ENCODE measurements at places on chromosomes 5 and 9. TPM values are rescaled to one million over a fixed set of nuclear protein-coding genes. Genes with fewer than 3 reads are reported as not detected.
A peak's percentile ranks its signal among the peaks of the same experiment; 100 is the strongest.

The PCDHB10 gene
- 5.3 TPM for total RNA-seq

The SRP19 gene
- total RNA-seq, result 21.2 TPM

DNA sequence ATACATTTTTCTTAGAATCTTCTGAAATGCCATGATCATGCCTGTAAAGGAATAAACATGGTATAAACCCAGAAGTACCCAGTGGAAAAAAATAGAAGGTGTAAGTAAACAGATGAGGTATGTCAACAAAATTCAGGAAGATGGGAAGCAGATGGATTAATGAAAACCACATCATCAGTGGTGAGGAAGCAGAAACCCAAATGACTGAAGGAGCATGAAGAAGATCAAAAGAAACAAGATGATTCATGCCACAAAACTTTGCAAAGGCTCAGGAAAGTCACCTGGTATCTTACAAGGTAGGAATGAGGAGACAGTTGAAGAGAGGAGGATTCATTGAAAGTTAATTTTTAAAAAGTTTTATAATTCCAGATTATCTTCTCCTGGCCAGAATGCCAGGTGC is 132.8 kb upstream of the PAPPA start:
- DNase-seq, result no peak

DNA sequence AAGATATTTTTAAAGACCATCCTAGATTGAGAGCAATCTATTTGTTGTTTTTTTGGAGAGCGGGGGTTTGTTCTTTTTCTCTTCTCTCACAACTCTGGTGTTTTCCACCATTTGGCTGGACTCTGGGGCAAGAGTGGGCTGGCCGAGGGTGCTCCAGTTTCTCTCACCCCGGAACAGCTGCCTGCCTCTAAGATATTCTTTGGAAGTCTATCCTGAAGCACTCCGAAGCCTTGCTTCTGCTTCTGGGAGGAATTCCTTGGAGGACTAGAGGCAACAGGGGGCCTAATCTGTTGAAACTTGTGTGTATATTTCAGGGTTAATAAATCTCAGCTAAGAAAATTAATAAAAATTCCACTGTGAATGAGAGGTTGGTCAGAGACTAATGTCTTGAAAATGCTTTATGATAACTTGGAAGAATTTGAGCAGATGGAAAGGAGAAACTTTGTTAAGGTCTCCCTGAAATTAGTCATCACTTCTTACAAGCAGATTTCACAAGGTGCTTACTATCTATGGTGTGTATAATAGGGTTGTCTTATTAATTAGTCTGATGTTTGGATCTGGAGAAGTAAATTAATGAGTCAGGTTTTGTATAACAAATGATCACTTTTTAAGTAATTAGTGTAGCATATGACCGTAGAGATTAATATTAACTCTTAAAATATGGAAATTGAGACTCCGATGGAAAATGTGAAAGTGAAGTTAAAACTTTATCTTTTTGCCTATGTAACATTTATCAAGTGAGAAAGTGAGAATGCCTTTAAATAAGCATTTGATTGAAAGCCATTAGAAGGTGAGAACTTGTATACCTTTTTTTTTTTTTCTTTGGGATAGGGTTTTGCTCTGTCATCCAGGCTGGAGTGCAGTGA is 4.0 kb downstream of the MAN2A1 start:
- DNase-seq, result no peak

DNA sequence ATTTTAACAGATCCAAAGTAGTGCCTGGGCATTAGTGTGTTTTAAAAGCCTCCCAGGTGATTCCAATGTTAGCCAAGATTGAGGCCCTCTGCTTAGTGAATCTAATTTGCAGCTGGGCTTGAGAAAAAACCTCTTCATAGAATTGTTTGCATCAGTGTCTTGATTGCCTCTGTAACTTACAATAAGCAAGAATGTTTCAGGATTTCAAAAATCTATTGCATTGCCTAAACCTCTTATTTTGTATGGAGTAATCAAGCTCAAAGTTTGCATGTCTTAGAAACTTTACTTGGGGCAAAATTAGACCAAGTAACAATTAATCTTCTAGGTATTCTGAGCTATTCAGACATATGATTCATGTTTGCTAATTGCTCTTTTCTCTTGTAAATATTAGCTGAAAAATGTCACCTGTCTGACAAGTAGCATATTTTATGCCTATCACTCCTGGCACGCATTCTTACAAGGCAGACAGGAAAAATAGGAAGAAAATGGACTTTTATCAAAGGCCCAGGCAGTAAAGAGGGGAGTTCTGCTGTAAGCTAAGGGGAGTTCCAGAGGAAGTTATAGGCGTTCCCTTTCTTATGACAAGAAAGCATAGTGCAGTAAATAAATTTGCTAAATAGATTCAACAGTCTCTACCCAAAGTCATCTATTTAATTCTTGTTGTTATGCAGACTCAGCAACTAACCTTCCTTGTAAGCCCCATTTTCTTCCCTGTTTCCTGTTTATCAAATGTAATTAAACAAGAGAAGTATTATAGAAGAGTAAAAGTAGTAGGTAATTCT is 21.0 kb downstream of the PDCD1LG2 start:
- DNase-seq, result no peak

GRCh38 chr5:147073098-147073497 is 161.7 kb upstream of the STK32A start:
- no peak for DNase-seq

DNA sequence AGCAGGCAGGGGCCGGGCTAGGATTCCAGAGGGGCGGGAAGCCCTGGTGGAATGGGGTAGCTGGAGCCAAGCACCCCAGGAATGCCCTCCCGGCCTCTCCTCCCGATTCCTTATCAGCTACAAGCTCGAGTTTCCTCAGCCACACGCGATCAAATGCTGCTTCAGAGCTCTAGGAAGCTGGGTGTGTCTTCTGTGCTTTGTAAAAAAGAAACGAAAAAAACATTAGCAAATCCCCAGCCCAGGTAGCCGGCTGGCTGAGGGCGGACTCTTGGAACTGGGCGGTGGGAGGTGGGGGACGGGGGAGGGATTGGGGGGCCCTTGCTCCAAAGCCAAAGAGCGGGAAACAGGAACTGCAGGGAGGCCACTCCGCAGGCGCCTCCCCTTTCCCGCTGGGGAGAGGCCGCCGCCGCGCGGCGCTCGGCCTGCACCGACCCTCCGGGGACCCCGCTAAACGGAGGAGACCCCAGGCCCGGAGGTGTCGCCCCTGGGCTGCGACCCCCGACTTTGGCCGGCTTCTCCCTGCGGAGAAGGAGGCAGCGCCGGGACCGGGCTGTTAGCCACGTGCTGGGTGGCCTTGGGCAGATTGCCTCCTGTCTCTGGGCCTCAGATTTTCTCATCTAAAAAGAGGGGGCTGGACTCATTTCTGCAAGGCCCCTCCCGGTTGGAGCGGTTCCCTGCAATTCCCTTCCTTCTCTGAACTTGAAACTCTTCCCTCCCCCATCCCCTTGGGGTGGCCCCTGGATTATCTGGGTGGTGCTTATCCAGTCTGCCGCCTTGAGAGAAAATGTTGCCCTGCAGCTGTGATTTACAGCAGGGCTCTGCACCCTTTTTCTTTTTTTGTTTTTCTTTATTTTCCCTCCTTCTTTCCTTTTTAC is 40.9 kb upstream of the FABP6 start:
- DNase-seq, result peak; percentile 77

Measured in sciatic nerve (tissue), 2 donors.